Thoracic aorta (tissue), 2 donors: ENCODE measurements at places on chromosomes 3 and 15. TPM values are rescaled to one million over a fixed set of nuclear protein-coding genes. Genes with fewer than 3 reads are reported as not detected.
A peak's percentile ranks its signal among the peaks of the same experiment; 100 is the strongest.

DNA sequence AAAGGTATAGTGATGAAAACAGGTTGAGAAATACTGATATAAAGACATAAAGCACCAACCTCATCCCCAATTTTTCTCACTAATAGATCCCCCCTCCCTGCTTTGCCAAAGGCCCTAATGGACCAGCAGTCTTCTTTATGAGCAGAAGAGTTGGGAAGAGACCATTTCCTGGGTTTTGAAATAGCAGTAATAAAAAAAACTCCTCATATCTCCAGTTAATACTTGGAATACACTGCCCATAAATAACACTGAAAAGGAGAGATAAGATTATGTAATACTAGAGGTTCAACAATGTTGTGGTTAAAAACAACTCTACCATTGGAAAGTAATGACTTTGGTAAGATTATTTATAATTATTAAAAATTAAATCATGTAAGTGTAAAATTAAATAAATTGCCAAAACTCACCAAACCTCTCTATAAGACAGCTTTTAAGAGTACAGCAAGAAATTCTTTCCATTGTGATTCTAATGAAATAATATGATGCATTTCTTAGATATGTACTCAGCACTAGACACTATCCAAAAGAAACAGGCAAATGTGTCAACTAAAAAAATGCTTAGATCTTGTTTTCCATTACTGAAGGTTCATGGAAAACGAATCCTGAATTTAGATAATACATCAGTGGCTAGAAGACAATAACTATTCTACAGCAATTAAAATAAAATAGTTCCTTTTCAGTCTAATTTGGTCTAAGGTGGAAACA, 88.2 kb downstream of the FAIM start:
- peak overlapping the region; percentile 53 for H3K27ac ChIP-seq
- H3K36me3 ChIP-seq: peaks cover 9% of the 10 kb centered on the region
- DNase-seq: no peak
- H3K27me3 ChIP-seq: no peaks in the 10 kb centered on the region

DNA sequence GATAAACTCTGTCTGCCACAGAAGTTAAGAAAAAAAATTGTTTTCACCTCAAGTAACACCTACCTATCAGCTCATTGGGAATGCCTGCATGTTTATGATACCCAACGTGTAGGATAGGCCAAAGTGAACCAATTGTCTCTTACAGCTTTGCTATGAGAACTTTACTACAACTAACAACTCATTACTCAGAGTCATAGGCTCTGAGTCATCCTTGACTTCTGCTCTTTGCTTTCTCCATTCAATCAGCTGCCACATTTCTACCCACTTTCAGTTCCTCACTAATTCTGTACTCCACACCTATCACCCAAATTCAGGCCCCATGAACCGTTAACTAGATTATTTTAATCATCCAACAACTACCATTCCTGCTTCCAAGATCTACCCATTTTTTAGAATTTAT, 843.9 kb downstream of the TUSC7 start:
- H3K4me3 ChIP-seq: no peak overlapping the region
- H3K4me1 ChIP-seq: no peaks in the 10 kb centered on the region
- no peaks in the 10 kb centered on the region for H3K36me3 ChIP-seq
- DNase-seq: no peak
- H3K27me3 ChIP-seq: no peaks in the 10 kb centered on the region

GRCh38 chr3:16429086-16429485, 84.4 kb downstream of the RFTN1 start:
- no peak overlapping the region for H3K4me3 ChIP-seq
- H3K4me1 ChIP-seq: peaks cover 29% of the 10 kb centered on the region
- no peaks in the 10 kb centered on the region for H3K36me3 ChIP-seq

- no peak overlapping the region for H3K27ac ChIP-seq
- no peaks in the 10 kb centered on the region for H3K27me3 ChIP-seq
- H3K4me1 ChIP-seq: no peaks in the 10 kb centered on the region
- H3K36me3 ChIP-seq: no peaks in the 10 kb centered on the region
- DNase-seq: no peak
These were observed 70.7 kb upstream of the NEDD4 start for GRCh38 chr15:56064152-56064551.

The PIAS1 gene
- total RNA-seq: 74.1 TPM

The C15orf62 gene
- total RNA-seq: 0.54 TPM

DNA sequence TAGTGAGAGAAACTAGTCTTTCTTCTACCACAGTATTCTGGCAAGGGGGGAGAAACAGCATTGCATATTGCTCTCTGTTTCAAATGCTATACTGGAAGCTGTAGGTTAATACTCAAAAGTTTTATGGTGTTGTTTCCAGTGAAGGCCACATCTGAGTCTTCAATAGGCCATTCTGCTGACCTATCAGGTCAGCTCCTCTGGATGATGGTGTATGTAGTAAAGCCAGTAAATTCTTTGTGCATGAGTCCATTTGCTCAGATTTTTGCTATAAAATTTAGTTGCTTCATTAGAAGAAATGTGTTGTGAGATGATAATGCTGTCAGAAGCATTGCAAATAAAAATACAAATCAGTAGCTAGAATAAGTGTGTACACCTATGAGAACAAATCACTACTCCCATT, 64.9 kb upstream of the RBMS3 start:
- no peaks in the 10 kb centered on the region for H3K27me3 ChIP-seq
- H3K4me3 ChIP-seq: no peak overlapping the region
- no peaks in the 10 kb centered on the region for H3K36me3 ChIP-seq
- no peak overlapping the region for H3K27ac ChIP-seq
- no peaks in the 10 kb centered on the region for H3K4me1 ChIP-seq

The PTPRG gene
- total RNA-seq: 208 TPM

The CADPS gene
- total RNA-seq: 7.2 TPM

DNA sequence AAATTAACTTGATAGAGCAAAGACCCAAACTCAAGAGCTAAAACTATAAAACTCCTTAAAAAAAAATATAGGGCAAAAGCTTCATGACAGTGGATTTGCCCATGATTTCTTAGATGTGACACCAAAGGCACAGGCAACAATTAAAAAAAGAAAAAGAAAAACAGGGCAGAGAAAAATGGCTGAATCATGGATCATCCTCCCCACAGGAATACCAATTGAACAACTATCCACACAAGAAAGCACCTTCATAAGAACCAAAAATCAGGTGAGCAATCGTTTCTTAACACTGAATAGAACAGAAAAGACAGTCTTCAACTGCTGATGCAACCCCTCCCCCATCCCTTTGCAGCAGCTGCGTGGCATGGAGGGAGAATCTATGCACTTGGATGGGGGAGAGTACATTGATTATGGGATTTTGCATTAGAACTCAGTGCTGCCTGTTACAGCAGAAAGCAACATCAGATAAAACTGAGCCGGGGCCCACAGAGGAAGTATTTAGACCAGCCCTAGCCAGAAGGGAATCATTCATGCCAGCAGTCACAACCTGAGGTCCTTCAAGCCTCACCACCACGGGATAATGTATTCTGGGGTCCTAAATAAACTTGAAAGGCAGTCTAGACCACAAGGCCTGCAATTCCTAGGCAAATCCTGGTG, 15.7 kb downstream of the C3orf33 start:
- DNase-seq: no peak
- no peaks in the 10 kb centered on the region for H3K27me3 ChIP-seq
- H3K4me3 ChIP-seq: no peak overlapping the region
- no peak overlapping the region for H3K27ac ChIP-seq
